ENCODE measurements at places on chromosomes 1 and 21.

DNA sequence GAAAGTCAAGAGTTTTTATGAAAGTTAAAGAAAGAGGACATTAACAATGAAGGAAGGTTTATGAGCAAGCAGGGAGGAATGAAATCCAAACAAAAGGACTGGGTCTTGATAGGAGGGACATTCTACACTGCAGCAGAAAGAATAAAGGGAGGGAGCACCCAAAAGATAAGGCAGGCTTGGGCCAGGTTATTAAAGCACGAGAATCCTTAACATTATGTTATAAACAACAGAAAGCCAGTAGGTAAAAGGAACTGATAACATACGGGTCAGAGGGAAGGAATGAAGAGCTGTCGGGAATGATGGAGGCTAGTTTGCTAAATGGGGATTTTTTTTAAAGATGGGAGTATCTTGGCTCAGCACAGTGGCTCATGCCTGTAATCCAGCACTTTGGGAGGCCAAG lies 19.4 kb downstream of the LPGAT1 start:
- no peak for DNase-seq

GRCh38 chr21:35382696-35383095 lies 333.6 kb upstream of the RUNX1 start:
- DNase-seq: no peak

DNA sequence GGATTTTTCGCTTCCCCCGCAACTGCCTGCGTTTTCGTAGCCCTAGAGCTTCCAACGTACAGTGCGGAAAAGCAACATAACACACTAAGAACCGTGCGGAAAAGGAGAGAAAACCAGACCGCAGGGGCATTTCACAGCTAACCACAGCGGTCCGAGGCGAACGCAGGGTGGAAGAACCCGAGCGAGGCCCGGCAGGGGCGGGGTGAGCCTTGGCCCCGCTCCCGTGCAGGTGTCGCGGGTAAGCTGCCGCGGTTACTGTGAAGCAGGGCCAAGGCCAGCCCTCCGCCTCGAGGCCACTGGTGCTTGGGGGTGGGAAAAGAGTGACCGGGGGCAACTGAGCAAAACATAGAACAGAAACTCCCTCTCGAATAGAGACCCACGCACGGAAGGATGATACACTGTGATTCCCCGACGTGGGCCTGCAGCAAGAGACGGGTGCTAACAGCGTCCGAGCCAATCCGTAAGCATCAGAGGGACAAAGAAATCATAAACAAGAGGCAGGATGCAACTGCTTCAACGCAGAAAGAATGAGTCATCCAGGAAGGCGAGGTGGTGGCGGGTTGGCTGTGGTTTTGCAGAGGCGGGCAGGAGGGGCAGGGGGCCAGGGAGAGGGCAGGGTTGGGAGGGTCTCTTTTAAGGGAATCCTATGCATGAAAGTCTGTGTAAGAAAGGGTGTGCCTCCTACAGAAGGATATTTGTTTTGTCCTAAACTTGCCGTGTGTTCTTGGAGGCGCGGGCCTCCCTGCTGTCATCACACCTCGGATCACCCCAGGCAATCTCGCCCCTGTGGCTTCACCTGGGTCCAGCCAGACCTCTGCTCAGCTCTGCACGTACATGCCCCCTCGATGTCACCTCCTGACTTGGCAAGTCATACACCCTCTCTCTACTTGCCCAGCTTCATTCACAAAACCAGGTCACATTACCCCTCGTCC lies 7.3 kb downstream of the GNG4 start:
- no peak for DNase-seq

DNA sequence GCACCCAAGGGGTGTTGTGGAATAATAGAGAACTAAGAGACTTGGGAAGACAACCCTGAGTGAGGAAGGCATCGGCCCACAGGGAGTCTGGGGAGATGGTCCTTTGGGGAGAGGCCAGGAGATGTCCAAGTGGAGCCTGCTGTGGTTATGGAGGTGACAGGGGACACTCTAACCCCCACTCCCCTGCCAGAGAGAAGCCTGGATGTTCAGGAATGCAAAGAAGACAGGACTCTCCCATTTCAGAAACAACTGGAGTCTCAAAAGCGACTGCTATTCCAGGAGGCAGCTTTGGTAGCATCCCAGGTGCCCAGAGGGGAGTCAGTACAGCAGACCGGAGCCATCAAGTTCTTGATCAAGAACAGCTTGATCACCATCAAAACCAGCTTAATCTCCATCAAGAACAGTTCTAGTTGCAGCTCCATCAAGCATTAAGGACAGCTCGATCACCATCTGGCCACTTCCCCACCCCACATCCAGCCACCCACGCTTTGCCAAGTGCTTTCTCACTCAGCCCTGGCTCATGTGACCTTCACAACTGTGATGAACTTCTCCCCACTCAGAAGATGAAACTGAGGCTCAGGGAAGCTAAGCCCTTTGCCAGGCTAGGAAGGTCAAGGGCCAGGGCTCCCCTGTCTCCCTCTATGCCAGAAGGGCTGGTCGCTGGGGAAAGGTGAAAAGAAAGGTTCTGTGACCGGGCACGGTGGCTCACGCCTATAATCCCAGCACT lies 743 bp downstream of the CD52 start:
- DNase-seq: no peak

DNA sequence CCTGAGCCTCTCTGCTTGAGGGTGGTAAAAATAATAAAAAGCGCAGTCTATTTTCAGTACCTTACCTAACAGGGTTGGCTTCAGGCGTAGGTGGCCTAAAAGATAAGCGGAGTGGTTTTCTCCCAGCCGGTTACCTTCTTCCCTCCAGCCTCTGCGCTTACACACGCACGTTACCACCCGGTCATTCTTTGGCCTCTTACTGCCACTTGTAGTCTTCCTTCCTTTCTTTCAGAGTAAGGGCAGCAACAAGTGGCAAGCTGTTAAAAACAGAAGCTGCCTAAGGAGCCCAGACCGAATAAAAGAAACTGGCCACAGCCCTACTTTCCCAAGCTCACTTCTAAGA lies 35.4 kb downstream of the CLCA1 start:
- no peak for DNase-seq

GRCh38 chr1:155086128-155086741 lies 7.6 kb downstream of the EFNA3 start:
- no peak for DNase-seq

Data from NCI-H2171 (cell line).